ENCODE measurements at places on chromosomes 2 and 18.

DNA sequence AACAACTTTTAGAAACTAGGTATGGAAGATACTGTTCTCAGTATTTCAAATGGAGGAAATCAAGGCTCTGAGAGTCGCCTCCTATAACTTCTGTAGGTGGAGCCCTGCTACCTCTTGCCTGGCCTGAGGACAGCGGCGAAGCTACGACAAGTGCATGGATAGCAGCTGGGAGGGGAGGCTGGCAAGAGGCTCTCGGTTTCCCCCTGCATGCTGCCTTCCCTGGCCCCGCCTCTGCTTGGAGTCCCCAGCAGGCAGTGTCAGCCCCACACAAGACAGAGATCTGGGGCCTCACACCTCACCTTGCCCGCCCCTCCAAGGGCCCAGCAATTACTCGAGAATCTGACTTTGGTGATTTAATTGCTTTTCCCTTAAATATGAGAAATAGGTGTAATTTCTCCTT lies 107.6 kb upstream of the POU3F3 start:
- no peak for DNase-seq

- no peak for DNase-seq
These were observed 151.9 kb downstream of the RAB3GAP1 start for GRCh38 chr2:135203944-135204343.

DNA sequence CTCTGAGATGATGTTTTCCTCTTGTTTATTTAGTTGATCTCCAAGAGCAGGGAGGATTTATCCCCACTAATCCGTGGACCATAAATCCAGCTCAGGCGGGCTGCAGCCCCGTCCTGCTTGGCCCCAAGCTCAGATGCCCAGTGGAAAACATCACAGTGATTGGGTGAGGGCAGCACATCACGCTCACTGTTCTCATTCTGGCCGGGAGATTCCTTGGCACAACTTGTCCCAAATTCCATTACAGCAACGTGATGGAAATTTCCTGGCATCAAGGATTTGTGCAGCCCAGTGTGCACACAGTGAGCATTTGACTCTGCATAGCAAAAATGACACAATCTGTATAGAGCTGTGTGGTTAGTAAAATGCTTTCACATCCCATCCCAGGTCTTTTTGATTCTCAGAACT lies 96.8 kb downstream of the VAPA start:
- DNase-seq, result no peak

DNA sequence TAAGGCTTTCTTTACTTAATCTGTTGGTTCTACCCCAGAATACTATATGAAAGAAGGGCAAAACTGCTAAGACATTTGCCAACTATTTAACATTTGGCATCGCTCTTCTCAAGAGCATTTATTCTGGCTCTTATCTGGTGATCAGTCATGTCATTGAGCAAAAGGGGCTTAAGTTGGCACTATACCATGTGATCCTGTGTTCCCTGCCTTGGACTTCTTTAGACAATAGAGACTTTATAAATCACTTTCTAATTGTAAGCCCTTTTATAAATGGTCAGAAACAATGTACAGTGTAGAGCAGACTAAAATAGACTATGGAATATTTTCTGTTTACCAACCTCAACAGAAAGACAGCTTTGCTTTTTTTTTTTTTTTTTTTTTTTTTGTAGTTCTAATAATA lies 52.1 kb downstream of the GTF3C3 start:
- DNase-seq, result no peak

- no peak for DNase-seq
These were observed 216.9 kb downstream of the SH3RF3 start for GRCh38 chr2:109345653-109346480.

DNA sequence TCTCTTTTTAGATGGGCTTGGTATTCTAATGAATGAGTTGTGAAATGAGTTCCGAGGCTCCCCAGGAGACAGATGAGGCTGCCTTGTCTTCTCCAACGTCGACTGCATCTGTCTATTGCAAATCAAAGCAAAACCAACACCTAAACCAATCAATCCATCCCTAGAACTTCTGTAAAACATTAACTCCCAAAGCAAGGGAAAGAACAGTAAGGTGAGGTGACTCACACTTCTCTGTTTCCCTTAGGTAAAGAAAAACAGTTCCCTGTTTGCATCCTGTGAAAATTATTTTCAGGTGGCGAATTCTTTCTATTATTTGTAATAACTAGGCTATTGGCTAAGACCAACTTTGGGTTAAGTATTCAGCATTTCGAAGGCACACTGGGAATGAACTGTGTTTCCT lies 249.4 kb downstream of the EPHA4 start:
- DNase-seq, result no peak

Data from NCI-H2107 (cell line).